ENCODE measurements at places on chromosomes 5 and 9.

- no peak for DNase-seq
Observed at GRCh38 chr9:134570711-134571325, 70.8 kb upstream of the COL5A1 start.

DNA sequence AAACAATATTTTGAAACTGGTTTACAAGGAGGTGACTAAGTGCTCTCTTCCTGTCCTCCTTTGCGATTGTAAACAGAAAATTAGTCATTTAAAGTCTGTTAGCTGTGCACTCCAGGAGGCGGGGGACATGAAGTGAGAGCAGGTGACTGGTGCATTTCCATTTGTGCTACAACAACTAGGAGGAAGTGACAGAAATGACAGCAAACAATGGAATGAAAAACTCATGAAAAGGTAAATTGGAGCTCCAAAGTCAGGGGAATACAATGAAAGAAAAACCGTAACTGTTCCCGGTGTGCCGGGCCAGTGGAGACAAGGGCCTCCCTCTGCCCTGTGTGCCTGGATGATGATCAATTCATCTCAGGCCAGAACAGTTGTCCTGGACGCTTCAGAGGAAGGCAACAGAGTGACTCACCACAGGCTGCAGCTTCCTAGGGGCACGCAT lies 439.9 kb downstream of the GADD45G start:
- DNase-seq = no peak

DNA sequence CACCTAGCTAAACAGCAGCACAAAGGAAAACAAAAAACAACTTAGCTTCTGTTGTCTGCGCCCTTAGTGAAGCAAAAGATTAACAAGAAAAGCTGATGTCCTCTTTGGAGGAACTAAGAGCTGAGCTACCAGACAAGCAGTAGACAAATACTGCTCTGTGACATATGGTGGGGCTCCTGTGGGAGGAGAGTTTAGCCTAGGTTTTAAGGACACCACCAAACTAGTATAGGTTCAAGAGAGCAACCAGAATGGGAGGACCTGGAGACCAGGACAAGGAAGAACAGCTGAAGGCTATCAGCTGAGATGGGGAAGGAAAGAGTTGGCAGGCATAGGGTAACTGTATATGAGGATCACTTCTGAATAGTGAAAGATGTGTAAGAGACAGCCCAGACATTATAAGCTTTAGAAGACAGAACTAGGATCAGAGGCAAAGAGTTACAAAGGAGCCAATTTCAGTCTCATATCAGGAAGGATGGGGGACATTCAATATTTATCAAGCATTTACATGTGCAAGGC lies 27.2 kb downstream of the FBXW2 start:
- DNase-seq = no peak

DNA sequence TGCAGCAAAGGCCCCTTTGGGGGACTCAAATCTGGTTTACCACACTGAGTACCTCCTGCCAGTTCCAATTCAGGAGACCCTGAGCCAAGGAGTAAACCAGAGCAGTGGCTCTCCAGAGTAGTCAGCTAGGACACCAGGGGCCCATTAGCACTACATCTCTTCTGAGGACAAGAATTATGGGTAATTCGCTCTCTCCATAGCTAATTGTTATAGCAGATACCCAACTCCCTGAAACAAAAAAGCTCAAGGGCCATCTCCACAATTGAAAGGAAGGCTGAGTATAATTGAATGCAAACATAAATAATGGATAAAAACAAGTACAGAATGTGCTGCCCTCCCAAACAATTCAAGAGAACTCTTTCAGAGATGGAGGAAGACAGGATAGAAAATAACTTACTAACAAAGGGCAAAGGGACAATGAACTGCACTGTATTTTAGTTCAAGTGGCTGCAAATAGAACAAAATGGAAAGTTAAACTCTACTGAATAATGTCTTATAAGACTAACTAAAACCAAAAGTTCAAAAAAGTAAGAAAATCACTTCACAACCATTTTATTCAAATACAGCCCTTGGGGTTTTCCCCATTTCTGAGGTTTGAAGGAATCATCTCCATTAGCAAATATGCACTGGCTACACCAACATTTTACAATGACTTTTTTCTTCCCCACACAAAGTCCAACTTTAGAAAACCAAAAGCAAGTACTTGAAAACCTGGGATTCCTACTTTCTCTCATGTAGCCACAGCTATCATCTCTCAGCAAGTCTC lies 118.8 kb downstream of the SIL1 start:
- DNase-seq = no peak
